ENCODE measurements at places on chromosomes 4 and X.

DNA sequence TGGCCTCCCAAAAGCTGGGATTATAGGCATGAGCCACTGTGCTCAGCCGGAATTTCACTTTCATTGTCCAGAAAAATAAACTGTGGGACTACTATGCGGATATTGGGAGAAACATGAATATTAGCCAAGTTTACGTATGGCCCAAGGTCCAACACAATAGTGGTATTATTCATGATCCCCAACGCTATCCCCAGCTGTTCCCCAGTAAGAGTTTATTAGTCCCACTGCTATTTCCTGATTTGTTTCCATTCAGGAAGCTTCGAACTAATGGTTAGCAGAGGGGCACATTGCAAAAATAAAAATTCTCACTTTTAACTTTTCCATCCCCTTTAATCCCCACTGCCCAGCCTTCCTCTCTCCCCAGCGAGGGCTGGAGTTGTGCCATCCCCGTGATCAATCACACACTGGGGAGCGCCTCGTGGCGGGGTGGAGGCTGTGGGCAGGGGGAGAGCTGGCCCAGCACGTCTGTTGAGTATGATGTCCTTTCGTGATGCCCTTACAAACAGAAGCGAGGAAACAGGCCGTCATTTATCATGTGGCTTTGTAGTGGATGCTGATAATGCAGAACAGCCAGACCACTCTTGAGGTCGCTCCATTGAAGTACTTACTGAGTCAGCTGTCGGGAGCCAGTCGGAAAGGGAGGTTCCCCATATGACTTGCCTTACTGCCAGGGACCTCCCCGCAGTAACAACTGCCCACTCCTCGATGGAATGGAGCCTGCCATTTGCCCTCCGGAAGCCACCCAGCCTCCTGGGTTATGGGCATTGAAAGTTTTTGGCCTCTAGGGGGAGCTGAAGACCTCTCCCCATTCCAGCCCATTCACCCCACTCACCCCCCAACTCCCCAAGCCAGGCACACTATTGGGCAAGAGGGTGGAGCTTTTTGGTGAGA lies 117.0 kb downstream of the KDR start:
- no peak for DNase-seq

- DNase-seq, result no peak
Measured at GRCh38 chr4:42391355-42391664, 6.0 kb upstream of the SHISA3 start.

- DNase-seq, result no peak
Measured at GRCh38 chr4:108919226-108919893, 156.5 kb upstream of the ETNPPL start.

GRCh38 chr4:102828497-102828808 lies 1.1 kb upstream of the UBE2D3 start:
- DNase-seq, result no peak

DNA sequence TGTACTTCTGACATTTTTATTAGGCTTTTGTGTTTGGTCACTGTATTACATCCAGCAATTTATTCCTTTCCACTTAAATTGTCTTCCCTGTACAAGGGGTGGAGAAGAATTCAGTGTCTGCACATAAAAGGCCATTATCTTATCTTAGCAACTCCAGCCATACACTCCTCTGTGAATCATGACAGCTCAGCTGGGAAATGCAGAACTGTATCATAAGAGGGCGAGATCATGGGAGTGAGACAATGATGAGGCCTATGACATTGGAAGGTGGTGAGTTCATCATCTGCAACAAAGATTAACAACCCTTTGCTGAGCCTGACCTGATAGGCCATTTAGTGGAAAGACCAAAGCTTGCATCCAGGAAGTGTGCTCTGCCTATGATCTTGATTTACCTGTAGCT lies 33.3 kb downstream of the SLIT2 start:
- DNase-seq, result no peak

DNA sequence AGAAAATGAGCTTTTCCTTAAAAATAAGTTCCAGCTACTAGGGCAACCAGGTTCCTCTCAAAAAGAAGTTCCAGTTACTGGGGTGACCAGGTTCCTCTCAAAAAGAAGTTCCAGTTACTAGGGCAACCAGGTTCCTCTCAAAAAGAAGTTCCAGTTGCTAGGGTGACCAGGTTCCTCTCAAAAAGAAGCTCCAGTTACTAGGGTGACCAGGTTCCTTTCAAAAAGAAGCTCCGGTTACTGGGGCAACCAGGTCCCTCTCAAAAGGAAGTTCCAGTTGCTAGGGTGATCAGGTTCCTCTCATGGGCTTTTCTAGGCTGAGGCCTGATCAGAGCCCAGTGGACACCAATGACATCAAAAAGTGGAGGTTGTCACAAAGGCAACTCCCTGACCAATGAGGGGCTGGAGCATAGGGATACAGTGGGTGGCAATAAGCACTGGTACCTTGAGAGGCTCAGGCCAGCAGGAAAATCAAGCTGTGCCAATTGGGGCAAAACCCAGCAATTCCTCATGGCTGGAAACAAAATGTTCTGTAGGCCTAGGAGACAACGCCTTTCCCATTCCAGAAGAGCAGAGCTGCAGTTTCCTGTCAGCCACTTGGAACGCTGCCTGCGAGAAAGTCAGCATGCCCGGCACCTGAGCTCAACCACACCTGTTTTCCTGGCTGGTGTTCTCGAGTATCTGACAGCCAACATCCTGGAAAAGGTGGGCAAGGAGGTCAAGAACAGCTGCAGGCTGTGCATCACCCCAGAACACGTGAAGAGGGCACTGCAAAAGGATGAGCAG lies 12.3 kb upstream of the SYTL5 start:
- DNase-seq, result peak; percentile 40

DNA sequence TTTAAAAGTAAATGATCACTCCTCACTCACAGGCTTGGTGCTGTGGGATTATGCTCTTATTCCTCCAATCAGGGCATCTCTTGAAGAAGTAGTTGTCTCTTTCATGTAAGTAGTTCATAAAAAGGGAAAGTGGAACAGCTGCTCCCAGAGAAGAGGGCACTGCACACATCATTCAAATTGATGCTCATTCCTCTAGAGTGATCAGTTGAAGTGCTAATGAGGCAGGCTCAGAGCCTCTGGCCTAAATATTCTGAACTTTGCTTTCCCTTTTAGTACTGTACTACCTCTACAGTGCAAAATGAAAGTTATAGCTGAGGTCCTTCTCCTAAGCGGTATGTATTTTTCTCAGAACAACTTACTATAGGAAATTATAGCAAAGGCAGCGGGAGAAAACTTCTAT lies 1453.1 kb downstream of the ARAP2 start:
- no peak for DNase-seq

DNA sequence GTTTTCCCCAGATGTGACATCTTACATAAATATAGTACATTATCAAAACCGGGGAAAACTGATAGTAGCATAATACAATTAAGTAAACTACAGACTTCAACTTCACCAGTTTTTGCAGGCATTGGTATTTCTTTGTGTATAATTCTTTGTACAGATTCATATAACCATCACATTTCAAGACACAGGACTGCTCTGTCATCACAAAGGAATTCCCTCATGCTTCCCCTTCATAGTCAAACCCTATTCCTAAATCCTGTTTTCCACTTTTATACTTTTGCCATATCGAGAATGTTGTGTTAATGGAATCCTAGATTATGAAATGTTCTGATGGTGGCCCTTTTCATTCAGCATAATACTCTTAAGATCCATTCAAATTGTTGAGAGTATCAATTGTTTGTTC lies 36.0 kb downstream of the STIM2 start:
- no peak for DNase-seq

DNA sequence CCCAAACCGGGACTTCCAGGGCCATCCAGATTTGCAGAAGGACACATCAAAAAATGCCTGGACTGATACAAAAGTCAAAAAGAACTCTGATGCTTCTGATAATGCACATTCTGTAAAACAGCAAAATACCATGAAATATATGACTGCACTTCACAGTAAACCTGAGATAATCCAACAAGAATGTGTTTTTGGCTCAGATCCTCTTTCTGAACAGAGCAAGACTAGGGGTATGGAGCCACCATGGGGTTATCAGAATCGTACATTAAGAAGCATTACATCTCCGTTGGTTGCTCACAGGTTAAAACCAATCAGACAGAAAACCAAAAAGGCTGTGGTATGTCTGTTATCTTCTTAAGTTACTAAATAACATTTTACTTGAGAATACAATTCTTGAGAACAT lies 9.2 kb downstream of the PLK4 start:
- no peak for DNase-seq

GRCh38 chr4:71595576-71596108 lies 188.2 kb downstream of the GC start:
- no peak for DNase-seq

GRCh38 chr4:630656-631055 lies 5.3 kb downstream of the PDE6B start:
- no peak for DNase-seq

DNA sequence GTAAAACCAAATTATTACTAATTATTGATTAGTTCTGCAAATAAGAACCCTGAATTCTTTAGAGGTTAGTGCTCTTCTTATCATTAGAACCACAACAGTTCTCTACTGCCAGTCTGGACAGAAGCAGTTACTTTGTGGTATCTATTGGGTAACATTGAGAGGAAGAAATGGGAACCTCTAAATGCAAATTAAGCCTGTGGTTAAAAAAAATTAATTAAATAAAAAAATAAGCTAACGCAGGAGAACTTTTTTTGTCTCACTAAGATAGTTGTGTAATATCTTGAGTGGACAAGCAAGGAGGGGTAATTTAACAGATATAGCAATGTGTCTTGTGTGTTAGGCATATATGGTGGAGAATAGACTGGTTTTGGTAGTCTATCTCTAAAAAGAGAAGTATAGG lies 32.9 kb upstream of the TET2 start:
- DNase-seq, result no peak

GRCh38 chr4:150211016-150211415 lies 132.8 kb downstream of the DCLK2 start:
- DNase-seq, result no peak

- no peak for DNase-seq
Measured at GRCh38 chr4:151488968-151489367, 80.0 kb downstream of the FHIP1A start.

GRCh38 chr4:72094059-72094797 lies 62.4 kb downstream of the NPFFR2 start:
- no peak for DNase-seq

- DNase-seq, result peak; percentile 60
Measured at GRCh38 chrX:48468693-48469691, 1.1 kb downstream of the SLC38A5 start.

- DNase-seq, result no peak
Measured at GRCh38 chr4:165199722-165200121, 7.6 kb upstream of the KLHL2 start.

DNA sequence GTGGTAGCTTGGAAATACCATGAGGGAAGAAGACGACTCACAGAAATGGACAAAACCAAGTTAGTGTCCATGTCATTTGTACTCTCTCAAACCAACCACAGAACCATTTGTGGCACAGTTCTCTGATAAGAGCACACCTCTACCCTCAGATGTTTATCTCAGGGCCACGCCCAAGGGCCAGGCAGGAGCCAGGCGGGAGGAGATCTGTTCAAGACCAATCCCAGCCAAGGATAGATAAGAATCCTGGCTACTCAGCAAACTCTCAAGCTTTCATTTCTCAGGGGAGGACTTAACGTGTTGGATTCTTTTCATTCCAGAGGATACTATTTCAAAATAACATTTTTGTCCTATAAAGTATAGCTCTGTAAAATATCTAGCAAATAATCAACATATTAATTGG lies 95.0 kb downstream of the NYX start:
- no peak for DNase-seq

GRCh38 chrX:24260842-24261550 lies 52.9 kb downstream of the SUPT20HL2 start:
- DNase-seq, result peak; percentile 2

DNA sequence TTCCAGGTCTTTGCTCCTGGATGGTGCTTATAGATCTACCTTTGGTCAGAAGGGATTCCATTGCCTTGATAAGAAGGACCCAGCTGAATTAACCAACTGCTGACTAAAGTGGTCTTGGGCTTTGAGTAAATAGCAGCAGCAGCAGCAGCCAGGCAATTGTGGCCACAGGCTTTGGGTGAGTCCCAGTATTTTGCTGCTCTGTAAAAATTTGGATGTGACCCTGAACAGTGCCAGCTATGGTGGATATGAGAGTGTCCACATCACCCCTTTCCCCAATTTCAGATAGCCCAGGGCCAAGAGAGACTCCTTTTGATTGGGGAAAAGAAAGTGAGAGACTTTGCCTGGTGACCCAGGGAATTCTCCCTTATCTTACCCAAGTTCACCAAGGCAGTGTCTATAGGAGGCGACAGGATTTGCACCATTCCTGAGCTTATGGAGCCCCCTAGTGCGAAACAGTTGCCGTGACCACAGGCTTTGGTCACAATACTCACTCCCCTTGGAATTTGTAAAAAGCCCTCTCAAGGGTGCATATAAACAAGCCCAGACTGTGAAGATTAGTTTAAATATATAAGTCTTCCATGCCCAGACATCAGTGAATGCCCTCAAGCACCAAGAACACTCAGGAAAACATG lies 518.0 kb downstream of the TMA16 start:
- peak; percentile 38 for DNase-seq

- DNase-seq, result no peak
Measured at GRCh38 chr4:87938746-87939145, 36.8 kb upstream of the SPP1 start.

GRCh38 chrX:13131396-13132137 lies 87.1 kb upstream of the FAM9C start:
- peak; percentile 24 for DNase-seq

DNA sequence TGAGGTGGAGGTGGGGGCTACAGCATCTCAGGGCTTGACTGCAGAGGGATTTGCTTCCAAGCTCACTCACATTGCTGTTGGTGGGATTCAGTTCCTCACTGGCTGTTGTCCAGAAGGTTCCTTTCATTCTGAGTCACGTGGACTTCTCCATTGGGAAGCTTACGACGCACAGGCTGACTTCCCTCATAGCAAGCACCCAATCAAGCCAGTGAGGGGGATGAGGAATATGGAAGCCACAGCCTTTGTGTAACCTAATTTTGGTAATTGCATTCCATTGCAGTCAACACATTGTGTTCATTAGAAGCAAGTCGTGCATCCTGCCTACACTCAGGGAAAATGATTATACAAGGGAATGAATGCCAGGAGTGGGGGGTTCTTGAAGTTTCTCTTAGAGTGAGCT lies 32.7 kb upstream of the MXRA5 start:
- DNase-seq, result no peak

GRCh38 chr4:181105487-181105886 lies 1137.7 kb upstream of the TENM3 start:
- DNase-seq, result no peak

GRCh38 chrX:110161361-110161686 lies 156.6 kb downstream of the AMMECR1 start:
- DNase-seq, result no peak

- no peak for DNase-seq
Measured at GRCh38 chr4:181611033-181611711, 632.0 kb upstream of the TENM3 start.

Measured in CD4-positive, alpha-beta T cell treated with Interleukin-10 for 1 hour (primary cell).